ENCODE measurements at places on chromosomes 13 and 19.

DNA sequence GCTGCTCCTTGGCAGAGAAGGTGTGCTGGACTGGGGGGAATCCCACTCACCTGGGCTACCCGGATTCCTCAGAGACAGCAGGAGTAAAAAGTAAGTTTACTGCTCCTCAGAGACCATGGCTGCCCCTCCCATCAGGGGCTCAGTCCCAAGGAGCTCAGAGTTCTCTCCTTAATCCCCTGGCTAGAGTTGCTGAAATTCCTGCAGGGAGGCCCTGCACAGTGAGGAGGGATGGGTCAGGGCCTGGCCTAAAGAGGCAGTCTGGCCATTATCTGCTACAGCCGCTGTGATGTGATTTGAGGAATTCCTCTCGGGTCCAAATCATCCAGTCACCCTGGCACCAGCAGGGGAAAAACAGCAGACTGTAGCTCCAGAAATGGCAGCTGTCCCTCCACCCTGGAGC lies 502.5 kb downstream of the PCDH17 start:
- no peak for DNase-seq

- DNase-seq = no peak
Observed at GRCh38 chr13:106795847-106796246, 227.9 kb upstream of the ARGLU1 start.

- DNase-seq = no peak
Observed at GRCh38 chr13:94550062-94550738, 45.8 kb downstream of the TGDS start.

- DNase-seq = no peak
Observed at GRCh38 chr13:33208290-33209220, 77.0 kb downstream of the STARD13 start.

DNA sequence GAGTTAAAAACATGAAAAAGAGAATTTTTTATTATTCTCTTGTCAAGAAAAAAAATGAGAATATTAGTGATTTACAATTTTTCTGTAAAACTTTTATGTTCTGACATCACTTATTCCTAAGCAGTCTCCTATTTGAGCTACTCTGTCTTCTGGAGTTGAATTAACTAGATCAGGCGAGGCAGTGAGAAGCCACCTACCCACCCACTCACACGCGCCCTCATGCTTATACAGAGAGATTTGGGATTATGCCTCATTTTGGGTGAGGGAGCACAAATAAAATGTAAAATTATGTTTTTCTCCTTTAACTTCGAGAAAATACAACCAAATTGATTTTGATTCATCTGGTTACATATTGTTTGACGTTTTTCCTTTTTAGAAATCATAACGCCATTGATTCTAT lies 424.5 kb downstream of the ITGBL1 start:
- DNase-seq = no peak

DNA sequence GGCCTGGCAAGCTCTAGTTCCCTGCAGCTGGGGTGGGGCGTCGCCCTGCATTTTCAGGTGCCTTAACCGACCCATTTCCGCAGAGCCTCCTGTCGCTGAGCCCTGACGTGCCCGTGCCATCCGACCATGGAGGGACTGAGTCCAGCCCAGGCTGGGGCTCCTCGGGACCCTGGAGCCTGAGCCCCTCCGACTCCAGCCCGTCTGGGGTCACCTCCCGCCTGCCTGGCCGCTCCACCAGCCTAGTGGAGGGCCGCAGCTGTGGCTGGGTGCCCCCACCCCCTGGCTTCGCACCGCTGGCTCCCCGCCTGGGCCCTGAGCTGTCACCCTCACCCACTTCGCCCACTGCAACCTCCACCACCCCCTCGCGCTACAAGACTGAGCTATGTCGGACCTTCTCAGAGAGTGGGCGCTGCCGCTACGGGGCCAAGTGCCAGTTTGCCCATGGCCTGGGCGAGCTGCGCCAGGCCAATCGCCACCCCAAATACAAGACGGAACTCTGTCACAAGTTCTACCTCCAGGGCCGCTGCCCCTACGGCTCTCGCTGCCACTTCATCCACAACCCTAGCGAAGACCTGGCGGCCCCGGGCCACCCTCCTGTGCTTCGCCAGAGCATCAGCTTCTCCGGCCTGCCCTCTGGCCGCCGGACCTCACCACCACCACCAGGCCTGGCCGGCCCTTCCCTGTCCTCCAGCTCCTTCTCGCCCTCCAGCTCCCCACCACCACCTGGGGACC lies 1.2 kb downstream of the ZFP36 start:
- DNase-seq = no peak

DNA sequence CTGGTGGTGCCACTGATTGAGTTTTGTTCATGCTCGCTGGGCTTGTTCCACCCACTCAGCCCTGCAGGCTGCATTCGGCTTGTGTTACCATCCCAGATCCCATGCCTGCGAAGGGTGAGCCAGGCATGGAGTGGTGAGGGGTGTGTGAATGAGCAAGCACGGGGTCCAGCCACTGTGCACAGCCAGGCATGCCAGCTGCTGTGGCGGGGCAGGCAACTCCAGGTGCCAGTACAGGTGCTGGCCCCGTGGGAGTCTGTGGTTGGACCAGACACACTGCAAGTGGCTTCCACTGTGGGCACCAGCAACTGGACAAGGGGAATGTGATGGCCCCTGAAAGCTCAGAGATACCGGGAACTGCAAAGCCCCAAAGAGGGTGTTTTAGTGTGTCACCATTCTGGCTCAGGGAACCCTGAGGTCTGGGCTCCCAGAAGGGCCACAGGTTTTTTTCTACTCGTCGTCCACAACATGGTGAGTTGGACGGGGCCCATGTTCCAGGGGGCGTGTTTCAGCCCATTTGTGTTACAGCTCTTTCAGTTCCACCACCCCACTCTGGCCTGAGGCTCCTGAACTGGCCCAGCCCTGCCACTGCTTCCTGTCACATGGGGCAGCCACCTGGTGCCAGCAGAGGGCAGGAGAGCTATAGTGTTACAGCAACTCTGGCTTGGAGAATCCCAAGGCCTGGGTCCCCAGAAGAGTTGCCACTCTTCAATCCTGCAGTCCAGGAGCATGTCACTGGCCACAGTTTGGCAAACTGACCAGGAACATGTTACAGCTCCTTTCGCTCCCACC lies 217.0 kb upstream of the OBI1 start:
- DNase-seq = no peak

DNA sequence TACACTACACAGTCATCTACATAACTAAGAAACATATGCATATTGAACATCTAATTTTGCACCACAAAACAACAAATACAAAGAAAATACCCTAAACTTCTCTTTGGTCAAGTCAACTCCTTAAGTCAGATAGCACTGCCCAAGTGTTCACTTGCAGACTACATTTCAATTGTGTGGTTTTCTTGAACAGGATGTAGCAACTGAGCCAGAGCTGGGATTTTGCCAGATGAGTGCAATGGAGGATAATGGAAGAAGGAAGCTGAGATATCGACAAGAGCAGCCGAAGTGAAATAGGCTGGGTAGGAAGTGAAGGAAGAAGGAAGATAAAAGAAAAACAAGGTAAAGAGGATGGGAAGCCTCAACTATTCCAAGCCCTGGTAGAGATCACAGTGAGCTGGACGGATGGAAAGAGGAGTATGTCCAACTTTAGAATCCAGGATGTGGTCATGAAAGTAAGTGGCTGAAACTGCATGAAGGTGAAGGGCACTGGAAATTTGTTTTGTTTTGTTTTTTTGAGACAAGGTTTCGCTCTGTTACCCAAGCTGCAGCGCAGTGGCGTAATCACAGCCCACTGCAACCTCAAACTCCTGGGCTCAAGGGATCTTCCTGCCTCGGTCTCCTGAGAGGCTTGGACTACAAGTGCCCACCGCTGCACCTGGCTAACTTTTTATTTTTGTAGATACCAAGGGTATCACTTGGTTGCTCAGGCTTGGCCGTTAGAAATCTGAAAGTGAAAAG lies 15.0 kb downstream of the NUFIP1 start:
- no peak for DNase-seq

- no peak for DNase-seq
Observed at GRCh38 chr19:7689165-7689564, 8.5 kb downstream of the TRAPPC5 start.

DNA sequence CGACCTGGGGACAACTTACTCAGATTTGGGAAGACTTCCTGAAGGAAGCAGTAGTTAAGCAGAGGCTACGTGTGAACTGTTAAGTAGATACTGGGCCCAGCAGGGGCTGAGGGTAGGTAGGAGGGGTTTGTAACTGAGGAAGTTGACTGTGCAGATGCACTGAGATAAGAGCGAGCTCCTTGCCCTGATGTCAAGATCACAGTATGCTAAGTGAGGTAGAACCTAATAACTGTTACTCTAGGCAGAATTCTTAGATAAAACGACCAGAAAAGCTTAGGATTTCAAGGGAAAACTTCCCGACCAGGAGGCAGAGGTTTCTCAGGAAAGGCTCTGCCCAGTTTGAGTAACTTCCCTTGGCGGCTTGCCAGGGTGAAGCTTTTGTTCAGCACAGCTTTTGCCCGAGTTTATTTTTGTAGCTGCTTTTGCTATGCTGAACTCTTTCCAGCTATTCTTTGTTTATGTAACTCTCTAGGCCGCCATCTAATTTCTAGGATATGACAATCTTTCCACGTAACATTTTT lies 632.1 kb downstream of the DIAPH3 start:
- DNase-seq = no peak

DNA sequence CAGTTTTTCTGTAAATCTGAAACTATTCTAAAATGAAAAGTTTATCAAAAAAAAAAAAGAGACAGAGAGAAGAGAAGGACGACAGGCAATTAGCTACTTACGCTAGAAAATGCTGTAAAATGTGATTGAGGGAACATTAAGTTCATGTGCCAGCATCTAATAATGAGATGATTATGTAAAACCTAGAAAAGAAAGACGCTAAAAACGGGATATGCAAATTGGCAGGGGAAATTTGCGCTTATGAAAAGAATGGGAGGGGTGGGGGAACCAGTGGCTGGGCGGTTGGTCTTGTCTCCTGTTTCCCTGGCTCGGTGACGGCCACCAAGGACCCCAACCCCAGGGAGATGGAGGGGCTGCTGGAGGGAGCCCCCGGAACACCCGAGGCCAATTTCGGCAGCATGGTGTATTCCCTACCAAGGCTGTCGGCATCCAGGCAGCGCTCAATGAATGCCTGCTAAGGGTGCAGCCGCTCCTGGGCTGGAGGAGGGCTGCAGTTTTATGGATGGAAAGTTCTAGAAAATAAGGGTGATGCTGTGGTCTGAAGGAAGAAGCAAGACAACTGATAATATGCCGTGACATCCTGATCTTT lies 34.2 kb downstream of the GNG7 start:
- DNase-seq = no peak

GRCh38 chr13:26999499-26999898 lies 172.1 kb downstream of the USP12 start:
- DNase-seq = no peak

GRCh38 chr19:46718157-46718933 lies 1.4 kb upstream of the PRKD2 start:
- DNase-seq = peak; percentile 29

DNA sequence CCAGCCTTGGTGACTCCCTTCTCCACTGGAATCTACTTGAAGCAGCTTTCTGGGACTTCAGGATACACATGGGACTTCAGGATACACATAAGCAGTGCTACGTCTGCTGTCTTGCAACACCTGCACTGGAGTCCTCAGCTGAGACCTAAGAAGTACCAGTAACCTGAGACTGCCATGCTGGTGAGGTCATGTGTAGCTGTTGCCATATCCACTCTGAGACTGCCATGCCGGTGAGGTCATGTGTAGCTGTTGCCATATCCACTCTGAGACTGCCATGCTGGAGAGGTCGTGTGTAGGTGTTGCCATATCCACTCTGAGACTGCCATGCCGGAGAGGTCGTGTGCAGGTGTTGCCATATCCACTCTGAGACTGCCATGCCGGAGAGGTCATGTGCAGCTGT lies 937.9 kb downstream of the EFNB2 start:
- no peak for DNase-seq

DNA sequence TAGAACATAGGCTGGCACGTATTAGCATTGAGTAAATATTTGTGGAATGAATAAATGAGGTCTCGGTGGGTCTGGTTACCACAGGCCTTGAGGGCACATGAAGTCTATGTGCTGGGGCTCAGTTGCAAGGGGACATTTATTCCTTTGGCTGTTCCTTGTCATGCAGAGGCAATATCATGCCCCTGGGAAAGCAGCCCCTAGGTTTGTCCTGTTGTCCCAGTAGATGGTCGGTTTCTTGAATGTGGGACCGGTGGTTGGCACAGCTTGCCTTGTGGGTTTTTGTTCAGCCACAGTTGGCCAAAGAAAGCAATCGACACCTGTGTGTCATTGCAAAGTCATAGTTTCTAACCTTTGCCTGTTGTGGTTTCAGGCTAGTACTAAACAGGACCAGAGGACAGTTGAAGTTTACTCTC lies 24.7 kb upstream of the GPR183 start:
- no peak for DNase-seq

- DNase-seq = no peak
Observed at GRCh38 chr19:5822181-5822844, 17.2 kb downstream of the FUT6 start.

DNA sequence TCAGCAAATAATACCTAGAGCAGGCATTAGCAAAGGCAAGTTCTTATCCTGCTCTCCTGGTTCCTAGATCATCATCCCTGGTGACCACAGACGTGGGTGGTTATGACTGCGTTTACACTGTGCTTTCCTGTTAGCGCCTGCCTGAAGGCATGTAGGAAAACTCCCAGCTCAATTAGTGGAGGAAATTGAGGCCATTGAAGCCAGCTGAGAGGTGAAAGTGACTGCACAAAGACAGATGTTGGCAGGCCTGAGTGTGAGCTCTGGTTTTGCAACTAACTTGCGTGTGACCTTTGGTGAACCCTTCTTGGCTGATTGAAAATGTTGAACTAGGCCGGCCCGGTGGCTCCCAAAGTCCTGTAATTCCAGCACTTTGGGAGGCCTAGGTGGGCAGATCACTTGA lies 17.5 kb upstream of the NWD1 start:
- DNase-seq = no peak

DNA sequence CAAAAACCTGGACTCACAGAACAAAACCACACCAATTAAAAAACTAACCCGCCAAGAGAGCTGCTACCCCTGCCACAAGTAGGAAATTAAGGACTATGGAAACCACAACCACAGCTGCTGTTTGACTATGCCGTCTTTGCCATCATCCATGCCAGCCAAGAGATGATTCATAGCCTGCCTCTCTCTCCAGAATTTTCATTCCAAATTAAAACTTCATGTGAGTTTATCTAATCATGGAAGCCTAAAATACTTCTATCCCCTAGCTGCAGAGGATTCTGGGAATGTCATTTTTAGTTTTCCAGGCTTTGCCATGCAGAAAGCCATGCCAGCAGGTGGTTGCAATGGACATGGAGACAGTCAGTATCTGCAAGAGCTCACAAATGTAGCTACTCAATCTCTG lies 27.6 kb upstream of the GTF2F2 start:
- DNase-seq = no peak

DNA sequence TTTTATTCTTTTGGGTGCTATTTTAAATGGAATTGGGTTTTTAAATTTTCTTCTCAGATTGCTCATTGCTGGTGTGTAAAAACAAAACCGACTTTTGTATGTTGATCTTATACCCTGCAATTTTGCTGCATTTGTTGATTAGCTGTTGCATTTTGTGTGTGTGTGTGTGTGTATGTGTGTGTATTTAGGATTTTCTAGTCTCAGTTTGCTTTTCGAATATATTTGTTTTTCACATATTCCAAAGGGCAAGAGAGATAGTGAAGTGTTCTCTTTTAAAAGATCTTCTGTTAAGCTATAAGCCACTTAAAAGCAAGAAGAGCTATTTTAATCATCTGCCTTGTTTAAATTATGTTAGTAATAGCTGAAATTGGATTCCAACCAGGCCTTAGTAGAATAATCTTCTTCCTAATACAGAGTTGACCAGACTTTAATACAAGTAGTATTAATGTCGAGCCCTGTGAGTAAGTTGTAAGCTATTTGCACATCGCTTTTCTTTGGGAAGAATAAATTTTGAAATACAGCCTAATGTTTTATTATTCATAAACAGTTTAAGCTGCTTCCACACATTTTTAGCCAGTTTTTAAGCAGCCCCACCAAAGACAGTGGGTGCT lies 57.4 kb downstream of the TM9SF2 start:
- DNase-seq = no peak

All from activated CD8-positive, alpha-beta memory T cell treated with anti-CD3 and anti-CD28 coated beads for 1 hour (primary cell).